ENCODE measurements at places on chromosomes 3 and 15.

- no peak for DNase-seq
Observed at GRCh38 chr3:140429791-140430190, 248.1 kb upstream of the TRIM42 start.

- DNase-seq = no peak
Observed at GRCh38 chr3:119841808-119842471, 60.0 kb downstream of the NR1I2 start.

- no peak for DNase-seq
Observed at GRCh38 chr3:171753665-171754408, 56.4 kb downstream of the PLD1 start.

DNA sequence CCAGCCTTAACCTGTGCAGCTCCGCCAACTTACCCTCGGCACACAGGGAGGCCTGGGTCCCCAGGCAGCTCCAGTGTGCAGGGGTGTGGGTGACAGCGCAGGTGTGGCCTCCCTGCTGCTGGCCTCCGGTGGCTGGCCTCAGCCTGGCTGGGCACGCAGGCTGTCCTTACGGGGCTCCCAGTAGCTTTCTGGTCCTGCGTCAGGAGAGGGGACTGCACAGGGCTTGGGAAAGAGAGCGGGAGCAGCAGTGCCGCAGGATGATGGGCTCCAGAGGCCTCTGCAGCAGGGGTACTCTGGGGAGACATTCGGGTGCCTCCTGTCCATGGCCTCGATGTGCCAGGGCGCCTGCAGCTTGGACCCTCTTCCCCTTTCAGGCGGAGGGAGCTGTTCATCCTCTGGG is 9.4 kb downstream of the APBA2 start:
- DNase-seq = no peak

- DNase-seq = no peak
Observed at GRCh38 chr3:65538101-65538500, 500.6 kb downstream of the MAGI1 start.

DNA sequence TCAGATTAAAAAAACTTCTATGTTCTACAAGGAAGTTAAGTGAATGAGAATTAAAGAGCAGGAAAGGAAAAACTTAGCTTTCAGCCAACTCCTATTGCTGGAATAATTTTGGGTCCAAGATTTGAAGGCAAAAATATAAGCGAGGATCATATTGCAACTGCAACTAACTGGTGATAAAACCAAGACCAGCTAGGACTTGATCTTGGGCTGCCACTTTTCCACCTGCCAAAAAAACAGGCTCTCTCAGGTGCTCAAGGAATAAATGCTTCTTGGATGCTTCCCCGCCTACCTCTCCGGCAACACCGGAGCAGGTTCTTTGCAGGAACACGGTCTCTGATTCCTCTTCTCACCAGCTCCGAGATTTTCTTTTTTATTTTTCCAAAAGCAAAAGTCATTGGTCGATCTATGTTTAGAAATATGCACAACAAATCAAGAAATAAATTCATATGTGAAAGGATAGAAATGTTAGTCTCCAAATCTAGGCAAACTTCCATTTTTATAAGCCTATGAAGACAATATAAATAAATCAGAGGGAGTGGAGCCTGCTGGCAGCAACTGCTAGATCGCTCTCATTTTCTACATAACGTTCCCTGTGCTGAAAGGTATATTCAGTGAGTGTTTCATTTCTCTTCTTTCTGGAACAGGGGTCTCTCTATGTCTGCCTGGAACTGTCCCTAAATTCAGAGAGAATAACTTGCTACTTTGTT is 241.9 kb downstream of the NTRK3 start:
- no peak for DNase-seq

DNA sequence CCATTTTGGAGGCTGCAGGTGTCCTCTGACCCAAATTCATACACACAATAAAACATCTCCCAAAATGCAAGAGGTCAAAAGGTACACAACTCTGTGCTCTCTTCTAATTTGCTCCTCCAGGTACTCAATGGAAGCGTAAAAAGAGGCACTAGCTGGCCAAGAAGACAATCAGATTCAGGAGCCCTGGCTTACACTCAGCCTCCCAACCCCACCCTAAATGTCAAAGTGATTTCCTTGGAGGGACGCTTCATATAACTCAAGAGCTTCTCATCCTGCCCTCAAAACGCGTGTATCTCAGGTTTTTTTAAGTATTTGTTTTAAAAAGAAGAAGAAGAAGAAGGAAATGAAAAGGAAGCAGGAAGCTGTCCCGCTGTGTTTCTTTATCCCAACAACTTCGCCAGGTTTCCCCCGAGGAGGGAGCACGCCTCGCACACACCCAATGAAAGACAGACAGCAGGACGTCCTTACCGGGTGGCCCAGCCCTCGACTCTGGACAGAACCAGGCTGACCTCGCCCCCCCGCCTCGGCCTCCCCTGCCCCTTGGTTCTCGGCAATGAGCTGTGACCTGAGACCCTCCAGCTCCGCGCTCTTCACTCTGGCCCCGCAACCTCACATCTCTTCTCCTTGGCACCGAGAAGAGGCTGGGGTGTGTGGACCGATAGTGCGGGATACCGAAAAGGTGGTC is 620.7 kb upstream of the ZNF385D start:
- DNase-seq = no peak
